NCI-H460 (cell line): ENCODE measurements at places on chromosomes 13 and 19.

- no peak for DNase-seq
Measured at GRCh38 chr13:106942563-106942962, 374.6 kb upstream of the ARGLU1 start.

- no peak for DNase-seq
Measured at GRCh38 chr13:37769545-37769944, 100.0 kb downstream of the TRPC4 start.

DNA sequence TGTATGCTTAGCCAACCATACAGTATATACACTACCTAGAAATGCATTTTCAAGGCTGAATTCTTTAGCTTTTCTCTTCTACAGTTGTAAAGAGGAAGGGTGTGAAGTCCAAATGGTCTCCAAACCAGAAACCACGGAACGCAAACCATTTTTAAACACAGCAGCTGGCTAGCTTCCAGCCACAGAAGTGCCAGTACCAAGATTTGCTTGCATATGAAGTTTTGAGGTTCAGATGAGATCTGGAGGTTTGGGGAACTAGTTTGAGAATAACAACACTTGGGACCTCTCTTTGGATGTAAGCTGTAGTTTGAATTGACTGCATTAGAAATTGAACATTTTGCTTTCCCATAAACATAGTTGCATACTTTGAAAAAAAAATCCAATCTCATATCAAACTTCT is 1243.5 kb downstream of the EFNB2 start:
- no peak for DNase-seq

- DNase-seq, result no peak
Measured at GRCh38 chr13:95292622-95293021, 8.6 kb downstream of the ABCC4 start.

- peak; percentile 93 for DNase-seq
Measured at GRCh38 chr19:49148784-49149651, 6.2 kb downstream of the HRC start.

GRCh38 chr19:49106648-49107135 is 7.5 kb upstream of the LIN7B start:
- DNase-seq, result peak; percentile 58

- no peak for DNase-seq
Measured at GRCh38 chr19:46283771-46284170, 13.1 kb upstream of the HIF3A start.

DNA sequence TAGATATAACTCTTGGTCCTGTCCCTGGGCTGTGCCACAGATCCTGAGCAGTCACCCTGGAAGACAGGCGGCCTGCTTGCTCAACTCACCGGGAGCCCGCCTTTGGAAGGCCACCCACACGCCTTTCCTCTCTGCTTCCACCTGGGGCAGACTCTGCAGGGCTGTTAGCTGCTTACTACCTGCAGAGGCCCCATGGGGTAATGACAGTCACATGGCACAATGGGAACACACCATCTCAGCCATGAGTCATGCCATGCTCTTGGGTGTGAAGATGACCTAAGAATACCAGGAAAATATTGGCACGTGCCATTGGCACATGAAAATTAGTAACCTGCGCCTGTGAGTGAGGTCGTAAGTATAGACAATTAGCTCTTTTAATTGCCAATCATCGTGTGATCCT is 108.6 kb downstream of the COL4A2 start:
- no peak for DNase-seq

DNA sequence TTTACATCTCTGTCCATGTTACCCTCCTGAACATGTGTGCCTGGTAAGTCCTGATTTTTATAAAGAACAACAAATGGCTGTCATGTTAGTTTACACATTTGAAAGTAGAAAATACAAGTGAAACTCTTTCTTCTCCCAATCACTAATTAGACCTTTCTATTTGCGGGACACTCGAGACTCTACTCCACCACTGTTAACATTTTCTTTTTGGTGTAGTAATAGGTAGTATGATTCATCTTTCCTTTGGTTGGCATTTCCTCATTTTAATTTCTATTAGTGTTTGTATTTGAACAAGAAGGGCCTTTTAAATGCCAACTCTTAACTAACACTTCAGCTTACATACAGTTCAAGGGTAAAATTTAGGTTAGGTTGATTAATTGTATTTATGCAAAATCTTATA is 371.1 kb downstream of the PCDH9 start:
- no peak for DNase-seq

- peak; percentile 37 for DNase-seq
Measured at GRCh38 chr13:114282041-114282670, 755 bp downstream of the UPF3A start.

DNA sequence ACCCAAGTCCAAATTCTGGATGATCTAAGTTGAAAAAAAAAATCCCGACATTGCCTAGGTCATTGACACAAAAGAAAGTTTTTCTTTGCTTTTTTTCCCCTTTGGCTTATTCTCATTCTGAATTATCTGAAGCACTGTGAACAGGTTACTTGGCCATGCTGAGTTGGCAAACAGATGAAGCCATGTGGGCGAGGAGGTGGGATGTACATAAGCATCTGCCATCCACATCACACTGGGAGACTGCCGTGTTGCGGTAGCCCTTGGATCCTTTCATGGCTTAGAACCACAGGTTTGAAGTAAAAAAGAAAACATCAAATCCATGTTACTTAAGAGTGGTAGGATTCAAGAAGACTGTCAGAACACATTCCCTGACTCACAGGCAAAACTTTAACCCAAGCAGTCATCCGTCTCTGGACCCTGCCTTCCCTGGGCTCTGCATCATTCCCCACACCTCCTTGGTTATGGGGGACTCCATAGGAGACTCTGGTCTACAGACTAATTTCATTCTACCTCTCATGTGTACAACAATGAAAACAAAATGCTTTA is 242.5 kb upstream of the SERP2 start:
- no peak for DNase-seq

DNA sequence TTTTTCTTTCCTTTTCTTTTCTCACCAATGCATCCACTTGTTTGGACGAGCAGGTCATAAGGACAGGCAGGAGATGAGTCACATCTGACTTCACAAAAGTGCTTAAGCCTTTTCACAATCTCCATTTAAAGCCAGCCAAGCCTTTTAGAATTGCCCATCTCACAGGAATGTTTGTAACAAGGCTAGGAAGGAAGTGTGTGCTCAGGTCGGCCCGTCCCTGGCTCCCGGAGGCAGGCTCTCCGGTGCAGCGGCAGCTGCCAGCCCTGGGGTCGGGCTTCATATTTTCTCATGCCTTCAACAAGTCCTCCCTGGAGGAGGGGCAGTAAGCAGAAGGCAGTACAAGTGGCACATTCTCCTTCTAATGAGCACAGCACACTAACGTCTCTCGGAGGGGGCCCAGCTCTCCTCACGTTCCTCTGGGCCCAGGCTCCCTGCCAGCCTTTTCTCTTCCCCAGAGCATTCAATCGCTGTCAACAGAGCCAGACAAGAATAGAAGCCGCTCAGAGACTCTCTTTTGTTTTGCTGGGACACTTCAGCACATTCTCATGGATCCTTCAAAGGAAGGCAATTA is 180.5 kb downstream of the COL4A1 start:
- DNase-seq, result peak; percentile 37

DNA sequence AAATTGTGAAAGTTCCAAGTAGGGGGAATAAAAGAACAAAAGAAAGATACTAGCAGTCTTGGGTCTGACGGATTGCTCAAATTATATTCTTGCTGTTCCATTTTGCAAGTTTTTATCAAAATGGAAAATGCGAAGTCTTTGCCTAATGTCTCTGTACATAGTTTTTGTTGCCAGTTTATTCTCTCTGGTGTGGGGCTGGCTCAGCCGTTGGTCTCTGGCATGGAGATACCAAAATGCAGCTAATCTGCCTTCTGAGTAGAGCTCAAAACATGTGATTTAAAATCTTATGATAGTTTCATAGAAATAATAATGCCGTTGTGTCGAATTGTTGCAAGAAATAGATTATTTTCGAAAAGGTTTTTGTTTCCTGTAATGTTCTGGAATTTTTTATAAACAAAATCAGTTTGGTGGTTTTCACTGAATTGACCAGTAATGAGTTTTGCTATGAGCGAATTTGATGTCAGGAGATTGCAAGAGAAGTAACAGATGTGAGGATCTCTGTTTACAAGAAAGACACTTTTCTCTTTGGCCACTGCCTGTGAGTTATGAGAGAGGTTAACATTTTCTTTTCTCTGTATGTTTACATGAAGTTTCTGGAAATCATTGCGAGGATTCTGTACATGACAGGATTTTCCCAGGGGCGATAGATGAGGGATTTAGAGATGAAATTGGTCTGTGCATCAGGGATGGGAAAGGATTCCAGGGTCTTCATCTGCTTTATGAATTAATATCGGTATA is 147.0 kb downstream of the DCT start:
- DNase-seq, result no peak

DNA sequence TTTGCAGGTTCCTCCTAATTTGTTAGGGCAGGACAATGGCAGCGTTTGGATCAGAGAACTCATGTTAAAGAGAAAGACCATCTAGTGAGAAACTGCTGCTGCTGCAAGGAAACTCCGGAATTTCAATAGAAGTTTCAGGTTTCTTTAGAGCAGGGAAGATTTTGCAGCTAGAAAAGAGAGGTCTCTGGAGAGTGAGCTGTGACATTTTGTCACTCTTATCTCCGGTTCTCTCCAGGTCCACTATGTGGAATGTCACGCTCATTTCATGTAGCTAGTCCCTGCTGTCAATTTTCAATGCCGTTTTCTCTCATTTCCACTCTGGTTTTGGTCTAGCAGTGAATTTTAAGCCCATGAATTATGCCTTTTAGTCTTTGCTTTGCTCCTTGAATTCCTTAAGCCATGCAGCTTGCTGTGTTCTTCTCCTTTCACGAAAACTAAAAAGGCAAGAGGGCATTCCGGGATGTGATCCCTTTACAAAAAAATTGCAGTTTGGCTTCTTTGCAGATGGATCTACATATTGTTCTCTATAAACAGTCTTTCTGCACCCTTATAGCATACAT is 46.7 kb upstream of the POSTN start:
- DNase-seq, result no peak

DNA sequence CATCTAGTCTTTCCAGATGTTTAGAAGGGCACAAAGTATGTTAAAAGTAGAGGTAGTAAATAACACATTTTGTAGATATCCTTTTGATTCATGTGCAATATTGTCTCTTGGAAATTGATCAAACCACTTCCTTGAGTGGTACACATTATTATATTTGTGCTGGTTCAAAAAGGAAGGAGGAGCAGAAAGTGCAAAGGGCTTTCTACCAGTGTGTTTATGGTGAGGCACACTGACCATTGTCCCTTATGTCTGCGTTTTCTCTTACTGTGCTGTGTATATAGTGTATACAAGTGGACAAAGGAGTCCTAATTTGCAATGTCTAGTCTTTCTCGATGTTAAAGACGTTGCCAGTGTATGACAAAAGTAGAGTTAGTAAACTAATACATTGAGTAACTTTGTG is 41.4 kb upstream of the FLT1 start:
- no peak for DNase-seq

DNA sequence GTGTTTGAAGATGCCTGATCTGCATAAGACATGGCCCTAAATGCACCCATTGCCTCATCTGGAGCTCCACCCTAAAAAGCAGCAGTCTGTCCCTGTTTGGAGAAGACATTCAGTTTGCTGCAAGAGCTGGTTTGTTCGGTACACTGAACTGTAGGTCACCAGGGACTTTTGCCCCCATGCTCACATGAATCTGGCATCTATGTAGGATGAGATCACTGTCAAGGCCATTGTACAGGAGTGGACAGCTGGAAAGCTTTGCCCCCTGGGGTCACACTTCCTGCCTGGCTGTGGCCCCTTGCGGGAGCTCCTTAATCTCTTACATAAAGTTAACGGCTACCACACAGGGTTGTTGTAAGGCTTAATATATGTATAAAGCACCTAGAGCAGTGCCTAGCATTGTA is 73.0 kb downstream of the IPO5 start:
- DNase-seq, result no peak

DNA sequence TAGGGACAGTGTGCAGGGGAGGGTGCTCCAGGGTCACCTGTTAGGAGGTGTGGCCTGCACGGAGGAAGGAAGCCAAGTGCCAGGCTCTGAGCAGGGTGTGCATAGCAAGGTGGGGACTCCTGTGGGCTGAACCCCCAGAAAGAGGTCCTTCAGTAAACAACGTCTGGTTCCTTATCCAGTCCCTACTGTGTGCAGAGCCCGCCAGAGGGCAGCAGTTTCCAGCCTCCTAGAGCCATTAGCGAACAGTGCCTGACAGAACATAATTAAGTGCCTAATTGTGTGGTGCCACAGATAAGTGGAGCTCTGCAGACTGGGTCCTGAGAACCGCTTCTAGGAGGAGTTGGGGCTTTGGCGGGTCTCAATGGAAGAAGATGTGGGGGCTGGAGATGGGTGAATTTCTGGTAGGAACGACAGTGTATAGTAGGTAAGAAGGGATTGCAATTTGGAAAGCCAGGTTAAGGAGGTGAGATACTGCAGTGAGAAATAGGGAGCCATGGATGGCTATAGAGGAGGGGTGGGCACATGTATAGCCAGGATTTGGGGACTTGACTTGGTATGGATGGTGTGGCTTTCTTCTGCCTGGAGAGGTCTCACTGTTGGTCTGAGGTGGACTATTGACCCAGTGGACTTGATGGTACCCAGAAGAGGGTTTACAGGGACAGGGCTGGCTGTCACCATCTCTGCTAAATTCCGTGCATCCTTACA is 323.1 kb downstream of the ZNF536 start:
- DNase-seq, result no peak

DNA sequence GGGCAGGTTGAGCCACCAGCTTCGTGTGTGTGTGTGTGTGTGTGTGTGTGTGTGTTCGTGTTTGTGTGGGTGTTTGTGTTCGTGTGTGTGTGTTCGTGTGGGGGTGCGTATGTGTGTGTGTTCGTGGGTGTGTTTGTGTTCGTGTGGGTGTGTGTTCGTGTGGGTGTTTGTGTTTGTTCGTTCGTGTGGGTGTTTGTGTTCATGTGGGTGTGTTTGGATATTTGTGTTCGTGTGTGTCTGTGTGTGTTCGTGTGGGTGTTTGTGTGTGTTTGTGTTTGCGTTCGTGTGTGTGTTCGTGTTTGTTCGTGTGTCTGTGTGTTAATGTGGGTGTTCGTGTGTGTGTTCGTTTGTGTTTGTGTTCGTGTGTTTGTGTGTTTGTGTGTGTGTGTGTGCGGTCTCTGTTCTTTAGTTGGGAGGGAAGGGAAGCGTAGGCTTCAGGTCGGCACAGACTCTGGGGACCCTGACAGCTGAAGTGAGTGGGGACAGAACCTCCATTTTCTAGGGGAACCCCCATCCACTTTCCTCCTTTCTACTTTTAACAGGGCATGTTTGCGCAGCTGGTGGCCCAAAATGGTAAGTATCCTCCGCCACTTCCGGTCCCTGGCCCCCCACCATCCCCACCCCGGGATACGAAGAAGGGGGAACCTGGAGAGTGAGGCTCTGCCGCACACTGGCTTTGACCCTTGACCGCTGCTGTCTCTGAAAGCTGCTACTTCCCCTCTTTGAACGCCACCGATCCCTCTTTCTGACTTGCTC is 1.6 kb downstream of the TNFSF9 start:
- no peak for DNase-seq

DNA sequence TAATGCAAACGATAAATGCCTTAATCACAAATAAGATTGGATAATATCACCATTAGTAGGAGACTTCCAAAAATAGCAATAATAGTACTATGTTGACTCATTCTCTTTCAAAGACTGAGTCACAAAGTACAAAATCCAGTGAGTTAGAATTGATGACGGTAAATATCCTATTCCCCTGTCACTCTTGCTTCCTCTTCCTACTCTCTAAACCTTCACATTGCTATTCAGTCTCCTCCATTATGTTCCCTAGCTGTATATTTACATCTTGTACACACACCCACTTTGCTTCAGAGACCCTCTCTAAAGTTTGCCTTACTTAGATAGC is 26.3 kb upstream of the INTS6 start:
- no peak for DNase-seq
